ENCODE measurements at places on chromosomes 11 and 22.

DNA sequence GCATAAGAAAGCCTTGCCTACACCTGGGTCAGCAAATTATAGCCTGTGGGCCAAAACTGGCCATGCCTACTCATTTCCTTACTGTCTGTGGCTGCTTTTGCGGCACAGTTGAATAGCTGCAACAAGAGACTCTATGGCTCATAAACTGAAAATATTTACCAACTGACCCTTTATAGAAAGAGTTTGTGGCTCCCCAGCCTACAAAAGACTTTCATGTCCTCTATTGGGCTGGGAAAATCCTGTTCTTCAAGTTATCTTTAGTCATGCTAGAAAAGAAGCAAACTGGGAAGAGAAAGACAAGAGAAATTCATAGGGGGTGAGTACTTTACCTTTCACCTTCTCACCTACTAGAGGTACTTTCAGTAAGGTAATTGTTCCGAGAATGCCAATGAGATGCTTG is 175.1 kb downstream of the SWAP70 start:
- DNase-seq: no peak

GRCh38 chr11:27902981-27903624 is 202.8 kb upstream of the BDNF start:
- no peak for DNase-seq

- no peak for DNase-seq
These were observed 73.0 kb downstream of the RAB30 start for GRCh38 chr11:82998697-82999096.

DNA sequence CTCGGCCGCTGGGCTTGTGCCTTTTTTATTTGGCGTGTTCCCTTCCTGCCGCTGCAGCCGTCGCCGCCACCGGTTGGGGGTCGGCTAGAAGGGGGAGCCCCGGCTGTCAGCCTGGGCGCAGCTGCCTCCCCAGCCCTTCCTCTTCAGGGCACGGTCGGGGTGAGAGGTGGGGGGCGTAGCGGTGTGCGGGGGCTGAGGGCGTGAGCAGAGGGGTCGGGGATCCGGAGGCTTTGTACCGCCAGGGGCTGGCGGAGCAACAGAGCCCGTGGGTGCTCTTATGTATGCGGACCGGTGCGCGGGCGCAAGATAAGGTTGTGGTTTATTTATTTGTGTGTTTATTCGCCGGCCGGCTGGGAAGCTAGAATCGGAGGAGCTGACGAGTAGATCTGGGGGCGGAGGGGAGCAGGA is 477 bp downstream of the ZBTB16 start:
- DNase-seq: no peak

- DNase-seq: no peak
These were observed 49.9 kb upstream of the MICAL2 start for GRCh38 chr11:12060385-12060985.

- no peak for DNase-seq
These were observed 291.1 kb upstream of the C11orf87 start for GRCh38 chr11:109130910-109131309.

DNA sequence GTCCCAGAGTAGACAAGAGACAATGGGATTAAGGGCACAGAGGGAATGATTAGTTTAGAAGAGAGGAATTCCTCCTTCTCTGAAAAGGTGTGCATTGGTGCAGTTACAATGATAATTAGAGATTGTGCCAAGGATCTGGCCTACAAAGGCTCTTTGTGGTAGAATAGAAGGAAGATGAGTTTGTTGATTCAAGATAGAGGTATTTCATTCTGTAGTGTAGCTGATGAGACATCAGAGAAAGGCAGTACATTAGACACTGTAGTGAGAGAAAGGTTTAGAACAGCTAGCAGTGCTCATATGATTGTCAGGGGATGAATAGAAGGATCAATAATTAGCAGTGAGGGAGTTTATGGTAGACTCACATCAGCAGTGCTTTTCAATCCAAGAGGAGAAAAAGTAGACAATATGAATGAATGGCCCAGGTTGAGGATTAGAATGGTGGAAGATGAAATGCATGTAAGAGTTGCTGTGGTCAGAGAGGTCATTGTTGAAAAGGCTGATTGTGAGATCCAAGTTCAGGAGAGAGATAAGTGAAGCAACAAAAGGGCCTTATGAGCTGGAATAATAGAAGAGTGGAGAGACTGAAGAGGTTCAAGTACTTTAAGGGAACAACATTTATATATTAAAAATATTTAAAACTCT is 28.9 kb downstream of the SIK2 start:
- DNase-seq: no peak
